Thoracic aorta (tissue), 2 donors: ENCODE measurements at places on chromosomes 6 and 20. TPM values are rescaled to one million over a fixed set of nuclear protein-coding genes. Genes with fewer than 3 reads are reported as not detected.

HCK gene
- total RNA-seq, result 38.1 TPM

PTGIS gene
- total RNA-seq, result 465 TPM

KIAA1755 gene
- total RNA-seq, result 11.0 TPM

VWA7 gene
- 0.68 TPM for total RNA-seq

SLC4A11 gene
- total RNA-seq, result 0.27 TPM

PHACTR3 gene
- not detected for total RNA-seq

CFAP206 gene
- total RNA-seq, result 2.8 TPM

CD83 gene
- 8.0 TPM for total RNA-seq

PRDM13 gene
- total RNA-seq, result not detected

PACRG gene
- total RNA-seq, result not detected

SYNDIG1 gene
- 5.4 TPM for total RNA-seq

MLIP gene
- 1.8 TPM for total RNA-seq

SH3BGRL2 gene
- total RNA-seq, result 24.1 TPM

MYLK2 gene
- total RNA-seq, result not detected

FAM162B gene
- not detected for total RNA-seq

IBTK gene
- total RNA-seq, result 18.1 TPM

MTFR2 gene
- 0.41 TPM for total RNA-seq

RSPH9 gene
- not detected for total RNA-seq

ARMH2 gene
- not detected for total RNA-seq

GINM1 gene
- 52.5 TPM for total RNA-seq

JAG1 gene
- total RNA-seq, result 237 TPM

SLC16A10 gene
- 32.4 TPM for total RNA-seq

PHACTR1 gene
- total RNA-seq, result 69.1 TPM

GLP1R gene
- total RNA-seq, result not detected

CPXM1 gene
- not detected for total RNA-seq

BPIFA1 gene
- not detected for total RNA-seq

SLC17A9 gene
- total RNA-seq, result 18.8 TPM

MYT1 gene
- not detected for total RNA-seq

NFATC2 gene
- 11.9 TPM for total RNA-seq

ABCF1 gene
- total RNA-seq, result 52.1 TPM

GPR6 gene
- total RNA-seq, result not detected

FAM209B gene
- total RNA-seq, result not detected

IPCEF1 gene
- 3.8 TPM for total RNA-seq

MAP1LC3A gene
- total RNA-seq, result 79.6 TPM

OCSTAMP gene
- not detected for total RNA-seq

TRIM10 gene
- not detected for total RNA-seq

PHF10 gene
- total RNA-seq, result 38.4 TPM

PDE7B gene
- total RNA-seq, result 13.2 TPM

SMOC2 gene
- 334 TPM for total RNA-seq

PTCHD4 gene
- total RNA-seq, result 2.7 TPM

DDX43 gene
- total RNA-seq, result 12.2 TPM

FGD2 gene
- 52.5 TPM for total RNA-seq

SCRT2 gene
- not detected for total RNA-seq

DEFB124 gene
- not detected for total RNA-seq

RIPPLY2 gene
- not detected for total RNA-seq

TDRD6 gene
- total RNA-seq, result 1.8 TPM

CST2 gene
- total RNA-seq, result not detected

PRSS16 gene
- not detected for total RNA-seq

DIDO1 gene
- 80.4 TPM for total RNA-seq

SLA2 gene
- 1.1 TPM for total RNA-seq

TSPO2 gene
- not detected for total RNA-seq

FNDC1 gene
- 4.1 TPM for total RNA-seq

ASIP gene
- not detected for total RNA-seq

KIF25 gene
- not detected for total RNA-seq
